ENCODE measurements at places on chromosomes 16 and 17.

- DNase-seq: no peak
Observed at GRCh38 chr16:11699234-11699894, 31.1 kb downstream of the SNN start.

DNA sequence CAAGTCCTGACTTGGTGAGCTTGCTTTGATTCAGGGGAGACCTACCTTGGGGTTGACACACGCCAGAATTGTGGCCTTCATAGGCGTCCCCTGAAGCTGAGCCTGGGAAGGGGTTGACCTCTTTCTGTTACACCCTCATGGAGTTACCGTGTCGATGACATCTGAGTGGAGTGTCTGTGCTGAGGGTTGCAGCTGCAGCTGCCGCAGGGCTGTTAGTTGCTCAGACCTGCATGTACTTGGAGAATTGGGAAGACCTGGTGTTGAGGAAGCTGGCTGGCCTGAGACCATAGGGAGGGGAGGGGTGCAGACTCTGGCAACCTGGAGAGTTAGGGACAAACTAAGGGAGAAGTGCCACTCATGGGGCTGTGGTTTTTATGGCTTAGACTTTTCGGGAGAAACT, 9.6 kb downstream of the GSE1 start:
- no peak for DNase-seq

DNA sequence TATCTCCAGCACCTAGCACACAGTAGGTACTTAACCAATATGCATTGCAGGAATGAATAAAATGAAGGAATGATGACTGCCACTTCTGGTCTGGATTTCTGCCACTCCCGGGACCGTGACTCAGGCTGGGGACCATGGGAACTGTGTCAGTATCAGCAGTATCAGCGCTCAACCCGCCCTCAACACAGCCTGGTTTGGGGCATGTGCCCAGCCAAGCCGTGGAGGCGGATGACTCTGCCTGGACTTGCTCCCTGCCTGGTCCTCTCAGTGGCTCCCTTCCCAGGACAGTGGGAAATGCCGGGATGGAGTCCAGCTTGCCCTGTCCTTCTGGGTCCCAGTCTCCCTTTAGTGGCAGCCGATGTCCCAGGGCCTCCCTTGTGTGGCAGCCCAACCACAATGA, 55.1 kb downstream of the SRCIN1 start:
- no peak for DNase-seq

GRCh38 chr17:15511142-15511541, 43.7 kb upstream of the CDRT4 start:
- no peak for DNase-seq

DNA sequence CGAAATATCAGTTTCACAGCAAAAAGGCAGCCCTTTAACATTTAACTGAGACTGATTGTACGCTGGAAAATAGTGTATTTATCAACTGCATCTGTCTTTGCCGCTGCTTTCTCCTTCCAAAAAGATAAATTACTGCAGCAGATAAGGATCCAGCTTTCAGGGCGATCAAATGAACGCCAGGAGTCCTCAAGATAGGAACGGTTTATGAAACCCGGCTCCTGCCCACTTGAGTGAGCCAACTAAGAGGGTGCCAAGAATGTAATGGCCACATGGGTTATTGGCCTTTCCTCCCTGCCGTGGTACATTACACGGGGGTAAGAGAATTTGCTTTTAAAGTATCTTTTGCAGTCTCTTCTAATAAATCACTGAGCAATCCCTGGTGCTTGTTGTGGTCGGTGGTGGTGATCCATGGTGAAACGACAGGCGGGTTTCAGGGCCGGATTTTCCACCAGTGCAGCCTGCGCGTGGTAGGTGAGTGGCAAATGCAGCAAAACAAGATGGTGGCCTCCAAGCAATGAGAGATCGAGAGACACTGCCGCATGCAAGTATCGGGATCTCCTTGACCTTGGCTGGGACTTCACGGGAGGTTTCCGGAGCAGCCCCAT, 67.5 kb upstream of the IRX6 start:
- no peak for DNase-seq

Data from activated naive CD8-positive, alpha-beta T cell treated with anti-CD3 and anti-CD28 coated beads, Interleukin-2, amount 50 U/mL, for 24 hours (primary cell).